ENCODE measurements at places on chromosomes 7 and 10. TPM values are rescaled to one million over a fixed set of nuclear protein-coding genes. Genes with fewer than 3 reads are reported as not detected.

GRCh38 chr10:33263453-33263852, 71.0 kb downstream of the NRP1 start:
- no peak for DNase-seq

DNA sequence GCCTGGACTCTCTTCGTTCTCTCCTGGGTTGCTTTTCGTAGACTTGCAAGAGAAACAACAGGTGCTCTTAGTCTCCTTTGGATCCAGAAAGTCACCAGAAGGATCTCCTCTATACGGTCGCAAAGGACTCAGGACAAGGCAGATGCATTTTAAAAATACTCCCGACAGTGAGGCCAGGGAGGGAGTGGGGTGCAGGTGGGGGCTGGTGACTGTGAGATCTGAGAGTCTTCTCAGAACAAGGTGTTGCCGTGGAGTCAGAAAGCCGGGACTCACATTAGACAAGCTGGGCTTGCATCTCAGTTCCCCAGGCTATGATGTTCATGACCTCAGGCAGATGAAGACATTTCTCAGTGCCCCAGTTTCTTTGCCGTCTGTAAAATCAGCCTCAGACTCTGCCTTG, 507.2 kb downstream of the TCERG1L start:
- no peak for DNase-seq

DNA sequence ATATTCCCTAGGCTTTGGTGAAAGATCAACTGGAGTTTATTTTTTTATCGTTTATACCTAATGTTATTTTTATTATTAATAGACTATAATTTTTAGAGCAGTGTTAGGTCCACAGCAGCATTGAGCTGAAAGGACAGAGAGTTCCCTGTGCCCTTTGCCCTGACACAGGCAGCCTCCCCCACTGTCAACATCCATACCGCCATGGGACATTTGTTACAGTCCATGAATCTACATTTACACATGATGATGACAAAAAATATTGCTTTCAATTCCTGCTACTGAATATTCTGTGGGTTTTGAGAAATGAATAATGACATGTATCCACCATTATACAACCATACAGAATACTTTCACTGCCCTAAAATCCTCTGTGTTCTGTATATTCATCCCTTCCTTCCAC, 1297.5 kb upstream of the SORCS1 start:
- DNase-seq: no peak

DNA sequence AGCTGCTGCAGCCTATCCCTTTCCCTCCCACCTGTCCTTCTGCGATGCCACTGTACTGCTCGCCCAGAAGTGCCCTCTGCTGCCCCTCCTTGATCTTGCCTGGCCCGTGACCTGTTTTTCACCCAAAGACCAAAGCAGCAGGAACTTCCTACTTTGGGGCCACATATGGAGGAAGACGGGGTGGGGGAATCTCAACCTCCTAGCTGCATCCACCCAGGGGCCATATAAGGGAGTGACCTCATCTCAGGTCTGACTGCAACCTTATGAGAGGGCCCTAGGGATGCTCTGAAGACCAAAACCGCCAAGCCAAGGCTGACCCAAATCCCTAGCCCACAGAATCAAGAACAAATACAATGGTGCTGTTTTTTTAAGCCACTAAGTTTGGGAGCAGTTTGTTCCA, 15.7 kb downstream of the PRKCQ start:
- no peak for DNase-seq

- no peak for DNase-seq
Measured at GRCh38 chr10:118585234-118585633, 10.2 kb downstream of the PRLHR start.

DNA sequence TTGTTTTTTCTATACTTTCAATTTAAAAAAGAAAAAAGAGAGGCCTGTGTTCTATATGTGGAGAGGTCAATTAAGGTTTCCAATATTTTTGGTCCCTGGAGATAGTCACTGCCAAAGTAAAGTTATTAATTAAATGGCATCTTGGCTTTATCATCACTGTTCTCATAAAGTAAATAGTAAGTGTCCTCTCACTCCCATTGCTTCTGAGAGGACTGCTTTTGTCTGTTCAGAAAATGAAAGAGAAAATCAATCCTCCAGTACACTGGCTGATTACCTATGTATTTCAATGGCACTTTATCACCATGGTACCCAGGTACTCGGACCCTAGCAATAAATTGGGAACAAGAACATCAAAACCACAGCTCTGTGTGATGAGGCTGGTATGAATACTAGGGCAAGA, 94.0 kb downstream of the RNLS start:
- DNase-seq: no peak

DNA sequence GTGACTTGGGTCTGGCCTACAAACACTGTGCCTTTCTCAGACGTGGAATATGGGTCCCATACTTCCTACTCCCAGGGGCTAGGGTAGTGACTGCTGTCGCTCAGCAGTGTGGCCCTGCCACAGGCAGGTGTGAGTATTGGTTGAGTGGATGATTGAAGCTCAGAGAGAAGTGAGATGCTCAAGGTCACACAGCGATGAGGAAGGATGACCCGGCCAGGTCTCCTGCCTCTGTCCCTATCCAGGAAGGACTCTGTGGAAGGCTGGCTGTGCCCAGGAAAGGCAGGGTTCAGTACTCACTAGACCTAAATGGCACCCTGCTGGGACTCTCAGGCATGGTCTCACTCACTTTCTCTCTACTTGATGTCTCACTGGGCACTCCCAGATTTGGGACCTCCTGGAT, 2.8 kb downstream of the PRF1 start:
- DNase-seq: no peak

DNA sequence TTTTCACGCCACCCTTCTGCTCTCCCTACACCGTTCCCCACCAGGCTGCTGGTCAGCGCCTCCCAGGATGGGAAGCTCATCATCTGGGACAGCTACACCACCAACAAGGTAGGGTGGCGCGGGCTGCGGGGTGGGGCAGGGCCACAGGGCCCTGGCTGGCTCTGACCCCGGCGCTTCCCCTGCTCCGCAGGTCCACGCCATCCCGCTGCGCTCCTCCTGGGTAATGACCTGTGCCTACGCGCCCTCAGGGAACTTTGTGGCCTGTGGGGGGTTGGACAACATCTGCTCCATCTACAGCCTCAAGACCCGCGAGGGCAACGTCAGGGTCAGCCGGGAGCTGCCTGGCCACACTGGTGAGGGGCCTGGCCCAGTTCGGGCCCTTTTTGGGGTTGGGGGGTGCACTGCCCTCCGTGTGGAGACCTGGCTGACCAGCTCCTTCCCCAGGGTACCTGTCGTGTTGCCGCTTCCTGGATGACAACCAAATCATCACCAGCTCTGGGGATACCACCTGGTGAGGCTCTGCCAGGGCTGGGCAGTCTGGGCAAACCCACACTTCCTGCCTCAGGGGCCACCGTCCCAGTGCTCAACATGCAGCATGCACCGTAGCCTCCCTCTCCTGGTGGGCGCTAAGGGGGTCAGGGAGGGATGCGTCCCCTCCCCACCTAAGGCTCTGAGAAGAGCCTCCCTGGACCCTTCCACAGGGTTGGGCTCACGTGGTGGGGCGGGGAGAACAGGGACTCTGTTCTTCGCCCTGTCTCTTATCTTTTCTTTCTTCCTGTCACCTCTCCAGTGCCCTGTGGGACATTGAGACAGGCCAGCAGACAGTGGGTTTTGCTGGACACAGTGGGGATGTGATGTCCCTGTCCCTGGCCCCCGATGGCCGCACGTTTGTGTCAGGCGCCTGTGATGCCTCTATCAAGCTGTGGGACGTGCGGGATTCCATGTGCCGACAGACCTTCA, 4.0 kb downstream of the GNB2 start:
- DNase-seq: peak; percentile 26

- DNase-seq: no peak
Measured at GRCh38 chr7:92634924-92635519, 44.8 kb upstream of the FAM133B start.

DNA sequence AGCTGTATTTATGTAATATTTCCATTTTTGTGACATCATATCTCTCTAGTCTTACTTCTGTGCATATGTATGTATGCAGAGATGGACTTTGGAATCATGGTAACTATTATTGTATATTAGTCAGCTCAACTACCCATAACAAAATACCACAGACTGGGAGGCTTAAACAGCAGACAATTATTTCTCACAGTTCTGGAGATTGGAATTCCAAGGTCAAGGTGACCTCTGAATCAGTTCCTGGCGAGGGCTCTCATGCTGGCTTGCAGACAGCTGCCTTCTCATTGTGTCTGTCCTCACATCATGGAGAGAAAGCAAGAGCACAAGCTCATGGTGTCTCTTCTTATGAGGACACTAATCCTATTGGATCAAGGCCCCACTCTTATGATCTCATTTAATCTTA, 79.1 kb downstream of the RAMP3 start:
- no peak for DNase-seq

DNA sequence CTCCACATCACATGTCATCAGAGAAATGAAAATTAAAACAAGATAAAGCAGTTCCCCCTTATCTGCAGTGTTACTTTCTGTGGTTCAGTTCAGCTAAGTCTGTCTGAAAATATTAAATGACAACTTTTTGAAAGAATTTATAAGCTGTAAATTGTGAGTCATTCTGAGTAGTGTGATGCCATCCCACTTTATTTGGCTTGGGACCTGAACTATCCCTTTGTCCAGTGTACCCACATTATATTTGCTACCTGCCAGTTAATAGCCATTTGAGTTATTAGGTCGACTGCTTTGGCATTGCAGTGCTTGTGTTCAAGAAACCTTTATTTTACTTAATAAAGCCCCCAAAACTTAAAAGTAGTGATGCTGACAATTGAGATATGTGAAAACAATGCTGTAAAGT, 804.2 kb downstream of the ANKRD7 start:
- no peak for DNase-seq

DNA sequence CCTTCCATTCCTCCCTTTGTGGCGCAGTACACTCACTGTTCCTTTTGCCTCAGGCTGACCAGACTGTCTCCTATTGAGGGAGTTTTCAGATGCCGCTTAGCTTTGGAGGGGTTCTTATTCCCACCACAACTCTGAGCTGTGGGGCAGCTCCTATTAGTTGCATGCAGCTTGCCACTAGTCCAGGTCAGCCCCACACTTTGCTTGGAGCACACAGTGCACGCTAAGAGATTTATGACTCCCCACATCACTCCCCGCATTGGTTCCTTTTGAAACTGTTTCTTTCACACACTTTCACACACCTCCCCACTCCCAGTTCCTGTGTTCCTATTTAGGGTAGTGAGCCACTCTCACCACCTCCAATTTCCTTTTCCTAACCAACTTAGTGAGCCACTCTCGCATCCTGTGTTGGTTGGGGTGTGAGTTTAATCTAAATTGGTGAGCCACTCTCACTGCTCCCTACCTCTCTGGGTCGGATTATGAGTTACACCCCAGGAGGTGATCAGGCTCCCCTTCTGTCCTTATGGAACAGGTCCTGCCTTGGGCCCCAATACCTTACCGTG, 10.4 kb upstream of the ZNF485 start:
- no peak for DNase-seq

- DNase-seq: no peak
Measured at GRCh38 chr10:119942973-119943372, 50.4 kb downstream of the SEC23IP start.

DNA sequence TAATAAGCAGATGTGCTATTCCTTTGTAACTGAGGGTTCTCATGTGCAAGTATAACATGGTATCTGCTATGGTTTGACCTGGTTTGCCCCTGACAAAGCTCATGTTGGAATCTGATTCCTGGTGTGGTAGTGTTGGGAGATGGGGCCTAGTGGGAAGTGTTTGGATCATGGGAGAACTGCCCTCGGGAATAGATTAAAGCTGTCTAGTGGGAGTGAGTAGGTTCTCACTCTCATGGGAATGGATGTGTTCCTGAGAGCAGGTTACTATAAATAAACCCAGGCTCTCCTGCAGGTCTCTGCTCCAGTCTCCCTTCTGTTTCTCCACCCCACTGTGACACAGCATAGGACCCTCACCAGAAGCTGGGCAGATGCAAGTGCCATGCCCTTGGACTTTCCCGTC, 97.7 kb downstream of the ATE1 start:
- DNase-seq: no peak

GRCh38 chr7:12146813-12147212, 64.3 kb upstream of the TMEM106B start:
- DNase-seq: no peak

- no peak for DNase-seq
Measured at GRCh38 chr10:112756235-112756527, 193.9 kb upstream of the TCF7L2 start.

GRCh38 chr7:134901389-134902020, 84.8 kb upstream of the AGBL3 start:
- no peak for DNase-seq

GRCh38 chr10:8063935-8064334, 9.4 kb downstream of the GATA3 start:
- no peak for DNase-seq

GRCh38 chr10:101643546-101643945, 51.4 kb downstream of the FBXW4 start:
- no peak for DNase-seq

GRCh38 chr10:68981074-68981473, 7.5 kb upstream of the KIFBP start:
- DNase-seq: no peak

DNA sequence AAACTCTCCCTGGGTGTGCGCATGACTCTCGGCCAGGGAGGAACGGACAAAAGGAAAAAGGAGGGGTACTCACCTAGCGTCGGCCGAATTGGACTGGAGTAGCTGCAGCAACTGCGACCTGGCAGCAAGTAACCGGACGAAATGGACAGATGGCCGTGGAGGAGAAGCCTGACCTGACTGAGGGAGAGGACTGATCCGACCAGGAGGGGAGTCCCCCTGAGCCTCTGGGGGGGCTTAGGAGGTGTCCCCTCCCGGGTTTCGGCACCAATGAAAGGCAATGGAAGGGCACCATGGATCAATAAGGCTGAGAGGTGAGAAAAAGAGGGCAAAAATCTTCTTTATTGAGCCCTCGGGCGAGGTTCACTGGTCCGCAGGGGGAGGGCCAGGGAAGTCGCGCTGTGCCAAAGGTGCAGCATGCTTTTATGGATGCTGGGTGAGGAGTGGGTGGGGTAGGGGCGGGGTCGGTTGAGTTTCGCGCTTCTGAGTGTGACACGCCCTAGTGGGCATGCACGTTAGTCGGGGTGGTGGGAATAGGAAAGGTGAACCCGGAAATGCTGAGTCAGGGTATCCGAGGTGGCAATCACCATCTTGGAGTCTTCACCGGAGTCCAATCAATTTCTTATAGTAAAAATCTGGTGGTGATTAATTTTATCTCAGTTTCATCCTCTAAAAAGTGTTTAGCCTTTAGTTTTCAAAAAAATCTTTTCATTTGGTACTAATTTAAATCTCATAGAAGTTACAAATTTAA, 638.5 kb upstream of the DPP6 start:
- DNase-seq: no peak

- no peak for DNase-seq
Measured at GRCh38 chr10:93211991-93212390, 138.3 kb downstream of the CYP26A1 start.

GRCh38 chr10:75402486-75403143, 1.1 kb upstream of the ZNF503 start:
- peak; percentile 48 for DNase-seq

GRCh38 chr7:106499897-106500296, 161.1 kb downstream of the CCDC71L start:
- no peak for DNase-seq

- DNase-seq: peak; percentile 37
Measured at GRCh38 chr7:29946428-29947186, 43.0 kb downstream of the SCRN1 start.

GRCh38 chr10:31990937-31991336, 62.3 kb upstream of the ARHGAP12 start:
- DNase-seq: no peak

The SNX10 gene
- total RNA-seq: 7.1 TPM

The KNDC1 gene
- total RNA-seq: 0.50 TPM

The EPO gene
- not detected for total RNA-seq

The RBM20 gene
- 44.1 TPM for total RNA-seq

The KIF11 gene
- 0.39 TPM for total RNA-seq

The PPP1R17 gene
- total RNA-seq: not detected

The OR2AE1 gene
- total RNA-seq: not detected

The ASNS gene
- 10.1 TPM for total RNA-seq

The RNF133 gene
- 0.50 TPM for total RNA-seq
